SJCRH30 (cell line): ENCODE measurements at places on chromosomes 1 and 21. TPM values are rescaled to one million over a fixed set of nuclear protein-coding genes. Genes with fewer than 3 reads are reported as not detected.

DNA sequence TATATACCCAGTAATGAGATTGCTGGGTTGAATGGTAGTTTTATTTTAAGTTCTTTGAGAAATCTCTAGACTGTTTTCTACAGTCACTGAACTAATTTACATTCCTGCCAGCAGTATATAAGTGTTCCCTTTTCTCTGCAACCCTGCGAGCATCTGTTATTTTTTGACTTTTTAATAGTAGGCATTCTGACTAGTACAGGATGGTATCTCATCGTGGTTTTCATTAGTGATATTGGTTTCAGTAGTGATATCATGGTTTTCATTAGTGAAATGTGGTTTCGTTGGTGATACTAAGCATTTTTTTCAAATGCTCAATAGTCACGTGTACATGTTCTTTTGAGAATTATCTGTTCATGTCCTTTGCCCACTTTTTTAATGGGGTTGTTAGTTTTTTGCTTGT, 316.8 kb downstream of the PTBP2 start:
- no peak overlapping the region for H3K4me3 ChIP-seq
- H3K4me1 ChIP-seq: peaks cover 7% of the 10 kb centered on the region; the same call in 1 of the 2 replicates

- DNase-seq: no peak
- H3K27me3 ChIP-seq: no peaks in the 10 kb centered on the region
- no peaks in the 10 kb centered on the region for H3K36me3 ChIP-seq
- H3K27ac ChIP-seq: no peak overlapping the region
- no peaks in the 10 kb centered on the region for H3K4me1 ChIP-seq
These were observed 27.6 kb upstream of the CLDN14 start for GRCh38 chr21:36507397-36508018.

GRCh38 chr1:192251735-192252134, 65.1 kb upstream of the RGS21 start:
- no peaks in the 10 kb centered on the region for H3K27me3 ChIP-seq
- no peaks in the 10 kb centered on the region for H3K36me3 ChIP-seq
- no peak for DNase-seq
- H3K4me3 ChIP-seq: no peak overlapping the region

- no peaks in the 10 kb centered on the region for H3K36me3 ChIP-seq
- H3K4me1 ChIP-seq: peaks cover 6% of the 10 kb centered on the region
- DNase-seq: peak; percentile 97
- peak overlapping the region; percentile 47 for H3K4me3 ChIP-seq
- peak overlapping the region; percentile 76 for H3K27ac ChIP-seq
- H3K27me3 ChIP-seq: no peaks in the 10 kb centered on the region
These were observed 19.5 kb downstream of the STK40 start for GRCh38 chr1:36366091-36366661.

- H3K27me3 ChIP-seq: 0 out of 2 replicates have a peak, but pooled peaks cover 5% of the 10 kb centered on the region
- H3K4me3 ChIP-seq: no peak overlapping the region
- no peaks in the 10 kb centered on the region for H3K4me1 ChIP-seq
These were observed 7.3 kb upstream of the LRRC71 start for GRCh38 chr1:156912861-156913808.

DNA sequence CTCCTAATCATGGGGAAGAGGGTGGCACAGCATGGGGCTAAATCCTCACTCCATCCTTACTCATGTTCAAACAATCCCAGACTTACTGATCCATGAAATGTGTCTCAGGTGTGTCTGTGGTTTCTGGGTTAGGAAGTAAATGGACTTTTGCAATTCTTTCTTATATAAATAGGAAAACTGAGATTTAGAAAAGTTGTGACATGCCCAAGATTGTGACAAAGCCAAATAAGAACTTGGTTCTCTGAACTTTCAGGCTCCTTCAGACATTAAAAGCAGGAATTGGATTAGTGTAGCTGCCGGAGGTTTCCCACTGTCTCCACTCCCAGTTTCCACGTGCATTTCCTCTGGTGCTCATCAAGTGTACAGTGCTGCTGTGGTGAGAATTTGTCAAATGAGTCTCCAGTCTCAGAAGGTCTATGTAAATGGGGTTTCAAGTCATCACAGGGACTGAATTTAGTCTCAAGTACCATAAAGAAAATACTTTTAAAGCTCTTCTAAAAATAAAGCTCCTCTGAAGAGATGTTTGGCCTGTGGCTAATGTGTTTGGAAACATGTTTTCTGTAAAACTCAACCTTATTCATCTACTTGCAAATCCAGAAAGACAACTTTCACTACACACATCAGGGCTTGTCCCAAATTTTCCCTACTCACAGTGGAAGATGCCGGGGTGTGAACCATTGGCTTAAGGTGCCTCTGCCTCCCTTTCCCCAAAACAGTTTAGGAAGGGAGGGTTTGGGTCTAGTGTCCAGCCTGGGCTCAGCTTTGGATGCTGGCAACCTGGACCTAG, 115.2 kb downstream of the NGF start:
- H3K36me3 ChIP-seq: no peaks in the 10 kb centered on the region
- no peak overlapping the region for H3K4me3 ChIP-seq

GRCh38 chr21:44802396-44803153, 955 bp upstream of the UBE2G2 start:
- no peaks in the 10 kb centered on the region for H3K27me3 ChIP-seq
- H3K4me3 ChIP-seq: peak overlapping the region; percentile 98
- peak; percentile 32 for DNase-seq
- H3K36me3 ChIP-seq: peaks cover 63% of the 10 kb centered on the region

Gene SYNC
- total RNA-seq: 1.1 and 1.6 TPM in 2 replicates
